Caki2 (cell line): ENCODE measurements at places on chromosomes 16 and 17.
A peak's percentile ranks its signal among the peaks of the same experiment; 100 is the strongest.

GRCh38 chr17:81489998-81490992, 22.3 kb downstream of the ACTG1 start:
- DNase-seq: no peak

DNA sequence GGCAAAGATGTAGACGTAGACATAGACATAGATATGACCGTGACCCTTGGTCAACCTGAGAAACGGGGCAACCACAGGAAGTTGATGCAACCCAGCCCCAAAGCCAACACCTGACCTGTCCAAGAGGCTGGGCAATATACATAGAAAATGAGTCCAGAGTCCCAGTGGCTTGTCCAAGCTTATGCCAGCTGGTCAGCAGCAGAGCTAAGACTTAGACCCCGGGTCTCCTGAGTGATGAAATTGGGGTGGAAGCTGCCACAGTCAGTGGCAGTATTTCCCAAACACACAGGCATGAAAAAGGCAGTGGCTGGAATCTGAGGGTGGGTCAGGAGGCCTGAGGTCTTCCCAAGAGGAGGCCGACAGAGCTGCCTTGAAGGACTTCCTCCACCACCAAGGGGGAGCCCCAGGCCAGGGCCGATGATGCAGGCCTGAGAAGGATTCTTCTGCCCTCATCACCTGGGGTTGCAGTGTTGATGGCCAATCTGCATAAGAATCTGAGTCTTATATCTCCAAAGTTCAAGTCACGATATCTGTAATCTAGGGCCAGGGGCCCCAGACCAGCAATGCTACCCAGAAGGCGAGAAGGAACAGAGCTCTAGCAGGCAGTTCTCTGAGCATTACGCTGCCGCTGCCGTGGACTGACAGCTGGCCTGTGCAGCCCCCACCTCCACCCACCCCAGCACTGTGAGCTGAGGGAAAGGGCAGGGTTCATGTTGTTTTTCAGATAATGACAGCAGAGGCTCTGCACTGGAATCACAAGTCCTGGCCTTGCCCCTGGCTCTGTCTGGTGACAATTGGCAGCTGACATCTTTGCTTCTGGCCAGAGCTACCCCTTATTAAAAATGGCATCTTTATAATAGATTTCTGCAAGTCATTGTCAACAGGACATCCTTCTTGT, 72.7 kb downstream of the GNAO1 start:
- DNase-seq: no peak

DNA sequence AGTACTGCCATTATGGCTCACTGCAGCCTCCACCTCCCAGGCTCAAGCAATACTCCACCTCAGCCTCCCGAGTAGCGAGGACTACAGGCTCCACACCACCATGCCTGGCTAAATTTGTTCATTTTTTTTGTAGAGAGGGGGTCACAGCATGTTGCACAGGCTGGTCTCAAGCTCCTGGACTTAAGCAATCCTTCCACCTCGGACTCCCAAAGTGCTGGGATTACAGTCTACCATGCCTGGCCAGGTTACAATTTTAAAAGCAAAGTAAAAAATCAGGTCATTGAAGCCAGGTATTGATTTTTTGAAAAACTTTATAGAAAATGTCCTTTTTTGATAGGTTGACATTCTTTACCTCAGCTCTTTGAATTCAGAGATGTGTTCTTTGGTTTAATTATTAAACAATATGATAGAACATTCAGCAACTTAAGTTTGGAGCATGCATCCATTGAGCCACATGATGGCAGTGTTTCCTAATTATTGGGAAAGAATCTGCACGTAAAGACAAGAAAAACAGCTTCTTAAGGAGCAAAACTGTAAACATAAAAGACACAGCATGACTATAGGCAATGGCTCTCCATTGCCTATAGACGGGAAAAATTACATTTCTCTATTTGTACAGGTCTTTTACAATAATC, 1.7 kb upstream of the SLC16A11 start:
- DNase-seq: peak; percentile 63

GRCh38 chr16:76421571-76421970, 144.4 kb downstream of the CNTNAP4 start:
- no peak for DNase-seq

- no peak for DNase-seq
These were observed 14.9 kb downstream of the RHOT1 start for GRCh38 chr17:32157225-32157624.

DNA sequence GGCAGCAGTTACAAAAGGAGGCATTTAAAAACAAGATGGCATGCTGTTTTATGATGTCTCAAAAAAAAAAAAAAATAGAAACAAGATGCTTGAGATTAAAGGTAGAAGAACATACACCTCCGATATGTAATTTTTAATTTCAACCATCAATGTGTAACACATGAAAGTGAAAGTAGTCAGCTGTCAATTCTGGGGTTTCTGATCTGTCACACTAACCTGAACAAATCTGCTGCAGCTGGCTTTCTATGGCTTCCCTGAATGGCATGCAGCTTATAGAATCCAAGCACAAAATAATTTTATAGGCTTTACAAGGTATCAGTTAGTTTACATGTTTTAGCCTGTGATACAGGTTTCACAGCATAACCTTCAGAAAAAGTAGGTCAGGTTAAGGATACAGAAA, 13.5 kb downstream of the GLYR1 start:
- DNase-seq: no peak

GRCh38 chr17:55063885-55064874, 95.6 kb downstream of the STXBP4 start:
- no peak for DNase-seq

DNA sequence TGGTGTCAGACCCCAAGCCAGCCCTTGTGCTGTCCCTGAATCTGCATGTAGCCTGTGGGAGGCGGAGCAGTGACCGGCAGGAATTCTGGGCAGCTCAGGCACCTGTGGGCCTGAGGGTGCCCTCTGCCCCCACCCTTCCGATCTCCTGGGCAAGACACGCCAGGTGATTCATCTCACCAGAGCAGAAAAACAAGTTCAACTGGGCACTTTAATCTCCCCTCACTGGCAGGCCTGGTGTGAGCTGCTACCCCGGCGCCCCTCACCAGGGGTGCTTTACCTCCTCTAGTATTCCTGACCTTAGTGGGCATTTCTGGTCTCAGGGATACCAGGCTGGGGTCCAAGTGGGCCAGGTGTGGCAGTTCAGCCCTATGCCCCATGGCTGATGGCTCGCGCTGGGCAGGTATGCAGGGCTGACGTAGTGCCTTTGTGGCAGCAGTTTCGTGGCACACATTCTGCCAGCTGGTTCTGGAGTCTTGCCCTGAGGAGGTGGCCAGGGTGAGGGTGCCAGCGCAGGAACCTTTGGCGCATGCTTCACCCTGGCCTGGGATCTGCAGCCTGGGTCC, 6.0 kb downstream of the ERBB2 start:
- no peak for DNase-seq
